ENCODE measurements at places on chromosomes 4 and X. TPM values are rescaled to one million over a fixed set of nuclear protein-coding genes. Genes with fewer than 3 reads are reported as not detected.

DNA sequence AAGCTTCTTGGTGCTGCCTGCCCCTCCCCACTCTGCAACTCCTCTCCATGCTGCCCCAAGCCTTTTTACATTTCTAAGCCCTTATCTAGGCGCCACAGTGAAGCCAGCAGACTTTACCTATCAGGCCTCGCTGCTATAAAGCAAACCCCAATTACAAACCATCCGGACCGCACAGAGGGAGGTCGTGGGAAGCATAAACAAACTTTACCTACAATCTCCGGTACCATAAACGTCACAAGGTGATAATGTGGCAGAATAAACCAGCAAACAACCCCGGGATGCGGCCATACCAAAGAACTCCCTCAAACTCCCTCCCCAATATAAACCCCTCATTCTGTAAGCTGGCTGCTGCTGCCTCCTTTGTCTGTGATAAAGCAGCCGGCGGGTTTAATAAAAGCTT, 54.0 kb upstream of the ZCCHC13 start:
- H3K36me3 ChIP-seq = no peaks in the 10 kb centered on the region
- no peak overlapping the region for H3K27ac ChIP-seq
- DNase-seq = no peak
- no peaks in the 10 kb centered on the region for H3K4me1 ChIP-seq
- H3K27me3 ChIP-seq = no peaks in the 10 kb centered on the region

DNA sequence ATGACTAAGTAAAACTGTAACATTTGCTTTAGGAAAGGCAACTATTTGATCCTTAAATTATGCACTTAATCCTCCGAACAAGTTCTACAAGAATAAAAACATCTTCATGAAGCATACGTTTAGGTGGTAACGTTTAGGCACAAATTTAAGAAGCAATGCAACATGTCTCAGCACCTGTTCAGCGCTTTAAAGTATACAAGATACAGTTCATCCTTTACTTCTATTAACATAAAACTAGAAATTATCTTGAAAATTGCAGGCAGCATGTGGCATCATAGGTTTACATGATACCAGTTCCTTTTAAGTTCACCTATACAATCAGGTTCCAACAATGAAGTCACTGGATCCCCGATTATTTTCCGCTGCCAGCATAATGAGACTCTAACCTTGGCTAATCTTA, 1.5 kb downstream of the PLA2G12A start:
- no peaks in the 10 kb centered on the region for H3K4me1 ChIP-seq
- H3K36me3 ChIP-seq = no peaks in the 10 kb centered on the region
- no peak overlapping the region for H3K4me3 ChIP-seq
- H3K27ac ChIP-seq = no peak overlapping the region

- H3K4me1 ChIP-seq = no peaks in the 10 kb centered on the region
- H3K27ac ChIP-seq = no peak overlapping the region
- no peaks in the 10 kb centered on the region for H3K27me3 ChIP-seq
- no peak overlapping the region for H3K4me3 ChIP-seq
These were observed 8.4 kb upstream of the FHL1 start for GRCh38 chrX:136138939-136139338.

The RRAGB gene
- total RNA-seq = 57.6 TPM

- H3K4me1 ChIP-seq = peaks cover 9% of the 10 kb centered on the region
- no peak overlapping the region for H3K4me3 ChIP-seq
- no peak for DNase-seq
- no peak overlapping the region for H3K27ac ChIP-seq
- H3K27me3 ChIP-seq = no peaks in the 10 kb centered on the region
These were observed 89.4 kb downstream of the TNIP2 start for GRCh38 chr4:2666722-2667247.

GRCh38 chr4:105875233-105875632, 20.0 kb upstream of the NPNT start:
- no peaks in the 10 kb centered on the region for H3K4me1 ChIP-seq
- H3K27me3 ChIP-seq = no peaks in the 10 kb centered on the region
- no peaks in the 10 kb centered on the region for H3K36me3 ChIP-seq
- DNase-seq = no peak
- H3K4me3 ChIP-seq = no peak overlapping the region

The PRRG3 gene
- 1.0 TPM for total RNA-seq

The ZFP42 gene
- 0.26 TPM for total RNA-seq

DNA sequence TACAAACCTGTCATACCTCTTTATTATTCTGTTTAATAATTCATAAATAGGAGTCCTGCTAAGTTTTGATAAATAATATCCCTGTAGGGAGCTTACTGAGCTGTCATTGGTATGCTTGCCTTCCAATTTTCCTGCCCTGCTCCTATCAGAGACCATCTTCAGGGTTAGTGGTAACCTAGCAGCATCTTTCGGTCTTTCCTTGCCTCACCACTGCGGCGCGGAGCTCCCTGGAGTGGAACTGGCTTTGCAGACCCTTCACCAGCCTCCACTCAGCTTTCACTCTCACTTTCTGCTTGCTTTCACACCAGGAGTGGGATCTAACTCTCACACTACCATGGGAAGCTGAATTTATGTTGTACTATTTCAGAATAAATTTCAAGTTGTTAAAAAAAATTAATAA, 481.7 kb upstream of the ATOH1 start:
- H3K27me3 ChIP-seq = no peaks in the 10 kb centered on the region
- no peaks in the 10 kb centered on the region for H3K36me3 ChIP-seq
- H3K4me1 ChIP-seq = no peaks in the 10 kb centered on the region

GRCh38 chr4:105426187-105426897, 47.5 kb downstream of the PPA2 start:
- H3K27me3 ChIP-seq = no peaks in the 10 kb centered on the region
- no peaks in the 10 kb centered on the region for H3K4me1 ChIP-seq
- H3K36me3 ChIP-seq = no peaks in the 10 kb centered on the region
- H3K27ac ChIP-seq = no peak overlapping the region
- DNase-seq = no peak

DNA sequence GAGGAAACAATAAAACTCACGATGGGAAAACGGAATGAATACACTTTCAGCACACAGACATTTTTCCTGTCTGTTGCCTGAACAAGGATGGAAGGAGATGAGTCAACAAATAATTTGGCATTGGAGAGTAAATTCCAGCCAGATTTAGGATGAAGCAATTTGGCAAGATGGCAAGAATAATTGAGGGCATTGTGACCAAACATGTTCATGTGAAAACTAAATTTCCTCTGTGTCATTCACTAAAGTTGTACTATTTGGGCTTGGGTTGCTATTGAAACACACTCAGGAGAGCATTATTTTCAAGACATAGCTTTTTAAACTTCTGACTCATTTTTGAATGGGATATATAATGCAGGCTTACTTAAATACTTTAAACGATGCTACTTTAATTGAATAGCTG, 1614.4 kb downstream of the PCDH19 start:
- DNase-seq = peak; percentile 35
- no peak overlapping the region for H3K27ac ChIP-seq
- no peaks in the 10 kb centered on the region for H3K27me3 ChIP-seq
- H3K4me1 ChIP-seq = no peaks in the 10 kb centered on the region

DNA sequence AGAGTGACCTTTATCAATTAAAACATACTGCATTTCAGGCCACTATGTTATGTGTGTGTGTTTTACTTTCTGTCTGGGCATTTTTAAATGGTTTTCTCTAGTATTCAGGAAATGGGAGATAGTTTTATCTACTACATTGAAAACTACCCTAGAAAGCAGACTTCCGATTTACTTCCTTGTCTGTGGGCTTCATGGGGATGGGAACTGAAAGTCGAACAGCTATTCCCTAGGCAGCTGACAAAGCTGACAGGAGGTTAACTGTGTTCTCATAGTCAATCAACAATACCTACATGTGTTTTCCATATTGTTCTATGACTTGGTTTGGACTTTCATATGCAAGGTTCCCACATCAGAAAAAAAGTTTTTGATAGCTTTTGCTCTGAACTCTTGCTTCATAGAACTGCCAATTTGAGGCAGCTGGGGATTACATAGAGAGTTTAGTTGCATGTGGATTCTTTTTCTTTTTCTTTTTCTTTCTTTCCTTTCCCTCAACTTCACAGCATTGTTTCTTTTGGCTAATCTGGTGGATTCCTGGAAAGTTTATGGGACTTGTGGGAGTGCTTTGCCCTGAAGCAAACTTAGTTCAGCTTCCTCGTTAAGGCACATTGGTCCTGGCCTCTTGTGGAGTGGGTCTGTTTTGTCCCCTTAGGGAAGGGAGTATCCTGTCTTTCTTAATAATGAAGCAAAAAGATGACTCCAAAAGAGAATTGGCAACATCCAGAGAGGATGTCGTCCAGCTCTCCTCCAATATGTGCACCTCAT, 327.1 kb upstream of the GIMD1 start:
- no peaks in the 10 kb centered on the region for H3K36me3 ChIP-seq
- H3K27me3 ChIP-seq = no peaks in the 10 kb centered on the region
- DNase-seq = no peak
- no peak overlapping the region for H3K27ac ChIP-seq

DNA sequence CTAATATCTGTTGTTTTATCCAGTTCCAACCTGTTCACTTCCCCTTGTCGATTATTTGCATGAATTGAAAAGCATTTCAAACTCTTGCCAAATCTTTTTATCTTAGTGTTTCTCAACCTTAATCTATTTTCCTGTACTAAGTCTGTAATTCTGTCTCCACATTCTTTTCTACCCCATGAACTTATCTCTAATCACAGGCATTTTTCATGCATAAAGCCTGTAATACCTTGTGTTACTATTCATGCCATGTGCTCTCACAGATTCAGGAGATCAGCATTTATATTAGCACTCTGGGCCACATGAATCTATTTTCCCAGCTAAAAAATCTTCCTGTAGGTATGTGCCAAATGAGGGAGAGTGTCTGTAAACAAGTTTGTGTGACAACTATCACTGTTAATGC, 1360.9 kb downstream of the STIM2 start:
- no peaks in the 10 kb centered on the region for H3K27me3 ChIP-seq
- DNase-seq = no peak
- H3K4me1 ChIP-seq = no peaks in the 10 kb centered on the region
- H3K27ac ChIP-seq = no peak overlapping the region
- H3K4me3 ChIP-seq = no peak overlapping the region

- no peak for DNase-seq
- no peak within 1 kb of the TSS for H3K4me3 ChIP-seq
- H3K27ac ChIP-seq = no peak within 1 kb of the TSS
- H3K4me1 ChIP-seq = no peaks in the 10 kb centered on the region
- no peaks in the 10 kb centered on the region for H3K36me3 ChIP-seq
These were observed at the start of gene HSD17B13 for GRCh38 chr4:87322754-87323153. TSS of gene HSD17B13 (minus strand) at chr4:87322882. CDS start at chr4:87322841, 41 bp downstream.

DNA sequence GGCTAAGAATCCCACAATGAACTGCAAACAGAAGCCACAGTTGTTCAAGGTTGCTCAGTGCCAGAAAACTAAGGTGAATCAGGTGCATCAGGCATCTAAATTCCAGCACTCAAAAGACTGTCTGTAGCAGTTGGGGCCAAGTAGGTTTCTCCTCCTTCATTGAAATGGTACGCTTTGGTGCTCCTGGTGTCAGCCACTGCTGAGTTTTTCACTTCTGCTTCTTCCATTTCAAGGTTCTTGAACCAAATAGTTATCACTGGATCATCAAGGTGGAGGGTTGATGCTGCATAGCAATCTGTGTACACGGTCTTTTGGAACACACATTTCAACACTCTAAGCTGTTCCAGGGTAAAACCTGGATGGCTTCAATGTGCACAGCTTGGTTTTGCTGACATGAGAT, 74.4 kb downstream of the TMA16 start:
- no peaks in the 10 kb centered on the region for H3K4me1 ChIP-seq
- no peaks in the 10 kb centered on the region for H3K36me3 ChIP-seq
- no peak overlapping the region for H3K27ac ChIP-seq
- no peak overlapping the region for H3K4me3 ChIP-seq
- H3K27me3 ChIP-seq = no peaks in the 10 kb centered on the region

- no peaks in the 10 kb centered on the region for H3K27me3 ChIP-seq
- peaks cover 2% of the 10 kb centered on the region for H3K4me1 ChIP-seq
- H3K36me3 ChIP-seq = no peaks in the 10 kb centered on the region
- DNase-seq = peak; percentile 85
- no peak overlapping the region for H3K4me3 ChIP-seq
These were observed 207.7 kb downstream of the MGST2 start for GRCh38 chr4:139873111-139873860.

DNA sequence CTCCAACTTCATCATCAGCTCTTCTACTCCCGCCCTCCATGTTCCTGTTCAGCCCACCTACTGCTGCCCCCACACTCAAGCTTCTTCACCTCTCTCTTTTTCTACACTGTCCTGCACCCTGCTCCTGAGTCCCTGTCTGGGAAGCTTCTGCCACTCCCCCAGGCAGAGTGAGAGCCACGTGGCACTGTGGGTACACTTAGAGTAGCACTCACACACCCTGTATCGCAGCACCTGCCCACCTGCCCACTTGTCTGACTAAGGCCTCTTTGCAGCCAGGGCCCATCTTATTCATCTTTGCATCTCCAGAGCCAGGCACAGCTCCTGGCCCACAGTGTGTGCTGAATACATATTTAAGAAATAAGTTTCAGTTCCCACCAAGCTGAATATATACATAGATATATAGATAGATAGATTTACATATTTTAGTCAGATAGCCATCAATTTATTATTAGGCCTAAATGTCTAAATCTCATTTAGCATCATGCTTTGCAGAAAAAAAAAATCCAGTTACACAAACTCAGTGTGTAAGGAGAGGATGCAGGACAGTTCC, 24.9 kb downstream of the CCDC149 start:
- no peak for DNase-seq
- H3K4me3 ChIP-seq = no peak overlapping the region
- no peak overlapping the region for H3K27ac ChIP-seq

GRCh38 chrX:46310815-46311497, 234.3 kb downstream of the ZNF674 start:
- no peaks in the 10 kb centered on the region for H3K27me3 ChIP-seq
- no peaks in the 10 kb centered on the region for H3K36me3 ChIP-seq
- no peak overlapping the region for H3K27ac ChIP-seq
- H3K4me3 ChIP-seq = no peak overlapping the region

The PAGE2B gene
- total RNA-seq = not detected

The USP17L11 gene
- not detected for total RNA-seq

DNA sequence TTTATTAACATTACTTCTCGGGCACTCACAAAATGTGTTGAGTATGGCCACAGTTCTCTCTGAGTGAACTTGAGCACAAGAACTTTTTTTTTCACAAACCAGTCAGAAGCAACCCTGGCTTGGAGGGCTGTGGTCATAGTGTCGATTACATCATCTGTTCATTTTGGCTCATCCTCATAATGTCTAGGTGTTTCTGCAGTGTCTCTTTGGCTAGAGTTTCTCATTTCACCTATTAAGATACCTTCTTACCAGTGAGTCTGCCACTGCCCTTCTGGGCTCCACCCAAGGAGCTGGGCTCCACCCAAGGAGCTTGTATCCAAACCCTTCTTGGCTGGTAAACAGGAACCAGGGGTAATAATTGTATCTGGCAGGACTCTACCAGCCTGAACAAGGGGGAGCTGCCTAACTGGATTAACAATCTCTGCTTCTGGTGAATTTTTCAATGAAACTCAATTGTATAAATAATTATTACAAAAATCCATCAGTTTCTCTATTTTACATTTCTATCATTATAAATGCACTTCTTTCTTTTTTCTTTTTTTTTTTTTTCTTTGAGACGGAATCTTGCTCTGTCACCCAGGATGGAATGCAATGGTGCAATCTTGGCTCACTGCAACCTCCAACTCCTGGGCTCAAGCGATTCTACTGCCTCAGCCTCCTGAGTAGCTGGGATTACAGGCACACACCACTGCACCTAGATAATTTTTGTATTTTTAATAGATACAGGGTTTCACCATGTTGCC, 667.7 kb upstream of the SLIT2 start:
- DNase-seq = no peak
- H3K4me3 ChIP-seq = no peak overlapping the region
- H3K27me3 ChIP-seq = no peaks in the 10 kb centered on the region
- no peaks in the 10 kb centered on the region for H3K36me3 ChIP-seq
- no peaks in the 10 kb centered on the region for H3K4me1 ChIP-seq
